Fibroblast of skin of abdomen (primary cell): ENCODE measurements at places on chromosomes 11 and 22.

GRCh38 chr11:13672576-13673210 lies 4.2 kb downstream of the FAR1 start:
- no peak for DNase-seq

GRCh38 chr11:18088966-18089365 lies 16.9 kb downstream of the SAAL1 start:
- no peak for DNase-seq

DNA sequence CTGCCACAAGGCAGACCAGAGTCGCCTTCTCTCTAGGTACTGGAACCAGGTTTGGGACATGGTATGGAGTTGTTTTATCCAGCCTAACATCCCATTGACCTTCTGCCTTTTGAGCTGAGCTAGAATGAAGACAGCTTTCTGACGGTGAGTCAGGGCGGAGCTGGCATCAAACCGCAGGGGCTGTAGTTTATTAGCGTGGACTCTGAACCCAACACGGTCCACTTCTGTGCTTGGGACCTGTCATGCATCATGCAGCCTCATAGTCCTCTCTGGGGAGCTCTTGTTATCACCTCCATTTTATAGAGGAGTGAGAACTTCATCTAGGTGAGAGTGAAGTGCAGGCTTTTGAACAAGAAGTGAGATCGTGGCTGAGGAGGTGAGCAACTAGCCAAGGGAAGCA lies 8.3 kb downstream of the GAL3ST1 start:
- no peak for DNase-seq

DNA sequence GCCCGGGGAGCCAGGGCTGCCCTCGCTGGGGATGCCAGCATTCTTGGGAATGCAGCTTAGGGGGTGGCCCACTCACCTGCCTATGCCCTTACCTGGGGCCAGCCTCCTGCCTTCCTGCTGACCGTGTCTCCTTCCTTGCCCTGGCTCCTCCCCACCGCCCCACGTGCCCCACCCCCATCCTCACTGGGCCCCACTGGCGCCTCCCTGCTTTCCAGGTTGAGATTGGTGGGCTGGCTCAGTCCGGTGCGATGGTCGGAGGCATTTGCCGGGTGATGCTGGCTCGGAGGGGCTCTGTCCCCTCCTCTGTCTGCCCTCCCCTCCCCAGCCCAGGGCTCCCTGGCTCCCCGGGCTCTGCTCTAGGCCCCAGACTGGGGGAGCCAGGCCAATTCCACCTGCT lies 34.1 kb upstream of the GRAMD4 start:
- DNase-seq = no peak

DNA sequence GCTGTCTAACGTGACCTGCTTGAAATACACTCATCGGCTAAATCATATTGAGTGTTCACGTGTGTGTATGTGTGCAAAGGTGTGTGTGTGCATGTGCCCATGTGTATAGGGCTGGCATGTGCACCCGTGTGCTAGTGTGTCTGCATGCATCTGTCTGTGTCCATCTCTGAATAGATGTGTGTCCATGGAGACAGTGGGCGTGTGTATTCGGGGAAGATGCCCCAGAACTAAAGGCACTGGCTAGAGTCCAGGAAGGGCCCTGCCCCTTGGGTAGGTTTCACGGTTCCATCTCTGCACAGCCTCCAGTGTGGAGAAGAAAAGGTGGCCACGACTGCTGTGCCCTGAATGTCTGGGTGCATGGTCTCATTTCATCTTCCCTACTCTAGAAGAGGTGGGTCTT lies 220.3 kb downstream of the MN1 start:
- no peak for DNase-seq

DNA sequence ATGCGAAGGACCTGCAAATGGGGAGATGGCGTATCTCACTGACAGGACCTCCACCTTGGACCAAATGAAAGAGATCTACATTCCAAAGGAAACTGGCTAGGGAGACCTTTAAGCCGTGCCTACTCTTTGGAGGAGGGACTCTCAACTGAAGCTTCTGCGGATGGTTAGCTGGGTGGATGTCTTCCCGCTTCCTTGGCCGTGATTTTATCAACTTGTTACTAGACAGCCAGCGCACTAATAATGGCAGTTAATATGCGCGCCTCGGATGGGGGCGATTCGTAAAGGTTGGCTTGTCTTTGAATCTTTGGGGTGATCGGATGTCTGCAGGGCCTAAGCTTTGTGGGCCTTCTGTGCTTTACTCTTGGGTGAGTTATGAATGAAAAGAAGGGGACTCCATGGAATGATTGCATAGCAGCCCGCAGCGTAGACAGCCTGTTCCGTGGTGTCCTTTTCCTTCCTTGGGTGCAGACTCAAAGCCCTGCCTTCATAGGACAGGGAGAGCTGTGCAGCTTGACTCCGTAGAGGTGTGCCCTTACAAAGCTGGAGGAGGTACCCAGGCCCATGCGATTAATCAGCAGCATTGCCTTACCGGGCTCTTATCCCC lies 1.5 kb downstream of the ZNRF3 start:
- no peak for DNase-seq

- DNase-seq = no peak
These were observed 8.3 kb upstream of the POU2AF1 start for GRCh38 chr11:111387363-111387762.

DNA sequence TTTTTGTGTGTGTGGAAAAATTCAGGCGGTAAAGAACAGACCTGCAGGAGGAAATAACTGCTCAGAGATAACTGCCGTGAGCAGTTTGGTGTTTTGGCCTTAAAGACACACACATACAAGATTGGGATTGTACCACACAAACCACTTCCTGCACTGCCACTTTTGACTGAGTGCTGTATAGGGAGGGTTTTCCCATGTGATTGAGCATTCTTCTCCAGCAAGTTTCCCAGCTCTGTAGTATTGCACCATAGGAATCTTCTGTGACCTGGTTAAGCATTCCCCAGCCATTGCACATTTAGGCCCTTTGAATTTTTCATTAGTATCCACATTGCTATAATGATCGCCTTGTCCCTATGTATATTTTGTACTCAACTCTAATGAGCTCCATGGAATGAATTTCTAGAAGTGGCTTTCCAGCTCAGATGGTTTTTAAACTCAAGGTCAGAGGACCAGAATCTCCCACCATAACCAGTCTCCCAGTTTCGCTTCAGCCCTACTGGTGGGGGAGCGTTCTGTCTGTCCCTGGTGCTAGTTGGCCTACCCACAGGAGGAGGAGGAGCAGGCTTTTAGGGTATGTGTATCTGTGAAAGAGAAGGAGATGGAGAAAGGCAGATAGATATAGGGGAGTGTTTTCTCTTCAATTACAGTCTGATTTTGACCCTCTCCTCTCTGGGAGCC lies 9.3 kb downstream of the CD82 start:
- peak; percentile 95 for DNase-seq

- DNase-seq = no peak
These were observed 25.8 kb downstream of the MRGPRD start for GRCh38 chr11:68954836-68955606.

GRCh38 chr11:47175746-47176327 lies 842 bp downstream of the ARFGAP2 start:
- no peak for DNase-seq

- peak; percentile 76 for DNase-seq
These were observed 5.7 kb upstream of the ACAT1 start for GRCh38 chr11:108115500-108116140.

DNA sequence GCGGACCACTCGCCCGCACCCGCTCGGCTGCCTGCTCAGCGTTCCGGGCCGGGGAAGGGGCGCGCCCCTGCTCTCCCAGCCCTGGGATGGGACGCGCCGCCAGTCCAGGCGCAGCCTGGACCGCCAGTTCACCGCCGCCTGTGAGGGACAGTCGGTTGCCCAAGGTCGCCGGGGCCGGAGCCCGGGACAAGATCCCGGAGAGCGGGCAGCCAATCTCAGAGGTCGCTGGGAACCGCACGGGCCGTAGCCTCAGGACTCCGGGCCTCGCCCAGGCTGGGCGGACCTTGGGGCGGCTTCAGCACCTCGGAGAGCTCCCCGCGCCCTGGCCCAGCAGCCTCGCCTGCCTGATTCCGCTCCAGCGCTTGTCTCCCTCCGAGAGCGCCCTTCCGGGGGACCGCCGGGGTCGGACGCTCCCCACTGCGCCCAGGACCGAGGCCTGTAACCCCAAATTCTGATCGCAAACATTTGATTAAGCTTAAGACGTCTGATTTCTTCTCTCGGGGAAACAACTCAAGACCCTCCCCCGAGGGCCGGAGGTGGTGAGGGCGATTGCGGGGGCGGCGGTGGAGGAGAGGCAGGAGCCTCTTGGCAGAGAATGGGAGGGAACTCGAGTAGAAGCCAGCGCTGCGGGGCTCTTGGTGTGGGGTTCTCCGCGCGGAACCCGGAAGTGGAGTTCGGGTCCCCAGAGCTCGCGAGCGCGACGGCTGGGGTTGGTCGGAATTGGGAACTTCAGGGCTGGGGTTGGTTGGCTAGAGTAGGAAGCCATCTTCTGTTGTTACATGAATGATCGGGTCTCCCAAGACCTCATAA lies 1.1 kb upstream of the CHRM4 start:
- peak; percentile 69 for DNase-seq

GRCh38 chr11:61683961-61684869 lies 4.0 kb downstream of the DAGLA start:
- DNase-seq = no peak

DNA sequence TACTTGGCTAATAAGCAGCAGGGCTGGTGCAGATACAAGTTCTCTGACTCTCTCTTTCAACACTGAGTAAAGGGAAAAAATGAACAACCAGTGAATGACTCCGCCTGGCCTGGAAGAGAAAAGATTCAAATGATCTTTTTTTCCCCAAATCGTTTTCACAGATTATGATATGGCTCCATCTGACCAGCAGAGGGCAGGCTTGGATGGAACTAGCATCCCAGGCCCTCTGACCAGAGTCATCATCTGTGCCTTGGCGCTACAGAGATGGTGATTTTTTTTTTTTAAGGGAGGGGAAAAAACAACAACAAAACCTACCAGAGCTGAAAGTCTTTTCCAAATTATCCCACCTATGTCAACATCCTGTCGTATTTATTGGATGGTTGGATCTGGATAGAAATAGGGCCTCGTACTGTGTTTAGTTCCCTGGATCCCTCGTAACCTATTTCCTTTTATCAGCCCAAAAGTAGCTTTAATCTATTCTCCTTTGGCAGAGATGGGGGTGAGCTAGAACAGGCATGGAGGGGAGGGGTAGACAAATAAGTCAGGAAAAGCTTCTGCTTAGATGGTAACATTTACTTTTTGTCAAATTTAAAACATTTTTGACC lies 69.7 kb downstream of the PRSS23 start:
- peak; percentile 60 for DNase-seq

- DNase-seq = no peak
These were observed 34.4 kb downstream of the BRD1 start for GRCh38 chr22:49793296-49793695.

GRCh38 chr11:60748821-60749220 lies 7.8 kb upstream of the MS4A15 start:
- DNase-seq = no peak

DNA sequence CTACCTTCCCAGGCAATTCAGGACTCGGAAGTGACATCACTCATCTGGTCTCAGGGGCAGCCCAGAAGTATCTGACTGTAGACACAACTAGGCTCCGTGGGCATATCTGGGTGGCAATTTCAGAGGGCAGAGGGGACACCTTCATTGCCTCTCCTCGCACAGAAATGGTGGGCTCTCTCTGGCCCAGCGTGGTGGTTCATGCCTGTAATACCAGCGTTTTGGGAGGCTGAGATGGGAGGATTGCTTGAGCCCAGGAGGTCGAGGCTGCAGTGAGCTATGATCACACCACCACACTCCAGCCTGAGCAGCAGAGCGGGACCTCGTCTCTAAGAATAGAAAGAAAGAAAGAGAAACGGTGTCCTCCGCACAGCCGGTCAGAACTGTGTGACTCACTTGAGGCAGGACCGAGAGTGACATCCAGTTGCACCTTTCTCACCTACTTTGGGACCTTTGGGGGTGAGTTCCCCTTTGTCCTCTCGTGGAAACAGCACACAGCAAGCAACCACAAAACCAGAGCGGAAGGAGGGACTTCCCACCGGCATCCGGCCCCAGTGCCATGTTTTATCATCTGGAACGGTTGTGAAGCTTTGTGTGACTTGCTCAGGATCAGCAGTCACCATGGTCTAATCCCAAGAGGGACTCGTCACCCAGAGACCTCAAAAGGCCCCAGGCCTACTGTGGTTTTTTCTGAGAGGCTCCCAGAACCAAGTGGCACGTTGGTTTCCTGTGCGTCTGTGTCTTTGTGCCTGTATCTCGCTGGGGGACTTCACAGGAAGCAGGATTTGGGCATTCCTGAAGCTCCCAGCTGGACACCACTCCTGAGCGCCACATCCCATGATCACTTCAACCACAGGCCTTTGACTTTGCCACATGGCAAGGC lies 38.4 kb upstream of the EMID1 start:
- DNase-seq = no peak

- DNase-seq = no peak
These were observed 144.4 kb downstream of the GRIA4 start for GRCh38 chr11:105754260-105754659.

DNA sequence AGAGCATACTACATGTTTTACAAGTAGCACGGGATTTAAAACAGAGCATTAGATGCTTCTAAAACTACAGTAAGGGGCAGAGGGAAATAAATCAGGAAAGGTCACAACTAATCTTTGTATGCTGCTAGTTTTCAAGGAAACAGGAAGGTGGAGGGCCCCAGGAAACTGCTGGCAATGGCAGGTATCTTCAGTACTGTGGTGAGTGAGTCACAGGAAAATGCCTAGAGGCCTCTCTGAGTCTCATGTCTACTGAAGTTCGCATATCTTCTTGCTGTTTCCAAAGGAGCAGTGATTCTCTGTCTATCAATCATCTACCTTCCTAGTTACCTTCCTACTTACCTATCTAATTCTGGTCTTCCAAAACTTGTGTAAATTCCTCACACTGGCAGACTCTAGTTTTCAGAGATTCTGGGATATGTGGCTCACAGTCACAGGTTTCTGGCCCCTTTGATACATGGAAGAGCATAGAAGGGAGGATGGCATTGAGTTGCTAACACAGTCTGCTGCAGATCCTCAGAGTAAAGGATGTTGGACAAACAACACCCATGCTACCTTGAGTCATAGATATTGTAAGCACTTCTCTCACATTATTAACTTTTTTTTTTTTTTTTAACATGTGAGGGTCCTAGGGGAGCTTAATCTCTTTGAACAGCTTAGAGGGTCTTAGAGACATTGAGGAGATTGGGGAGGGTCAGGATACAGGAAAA lies 58.8 kb upstream of the SYN3 start:
- DNase-seq = no peak

DNA sequence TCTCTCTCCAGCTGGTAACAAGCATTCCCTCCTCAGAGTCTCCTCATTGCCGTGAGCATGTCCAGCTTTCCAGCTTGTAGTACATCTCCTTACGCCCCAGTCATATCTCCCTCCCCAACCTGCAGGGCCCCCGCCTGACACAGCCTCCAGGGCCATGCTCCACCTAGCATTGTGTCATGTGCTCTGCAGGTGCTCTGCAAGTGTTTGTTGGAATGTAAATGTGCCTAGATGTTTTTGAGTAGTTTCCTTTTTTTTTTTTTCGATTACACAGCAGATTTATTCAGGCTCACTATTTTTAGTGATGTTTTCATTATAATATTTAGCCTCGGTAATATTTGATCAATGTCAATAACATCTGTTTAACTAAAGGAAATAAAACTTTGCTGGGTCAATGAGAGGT lies 82.5 kb downstream of the NCAM1 start:
- no peak for DNase-seq

DNA sequence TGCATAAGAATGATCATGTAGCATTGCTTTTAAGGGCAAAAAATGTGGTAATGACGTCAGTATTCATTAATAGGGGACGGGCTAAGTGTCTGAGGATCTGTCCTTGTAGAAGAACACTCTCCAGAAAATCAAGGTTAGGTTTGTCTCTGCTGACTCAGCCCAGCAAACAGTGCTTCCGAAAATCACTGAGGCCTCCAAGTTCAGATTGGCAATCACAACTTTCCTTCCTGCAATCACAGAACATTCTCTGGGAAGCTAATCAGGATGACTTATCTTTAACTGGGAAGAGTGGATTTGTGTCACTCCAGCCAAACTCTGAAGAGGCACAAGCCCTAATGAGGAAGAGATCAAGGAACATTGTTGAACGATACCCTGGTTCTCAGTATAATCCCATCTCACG lies 123.2 kb upstream of the LDLRAD3 start:
- DNase-seq = no peak
